ENCODE measurements at places on chromosomes 12 and 14.

DNA sequence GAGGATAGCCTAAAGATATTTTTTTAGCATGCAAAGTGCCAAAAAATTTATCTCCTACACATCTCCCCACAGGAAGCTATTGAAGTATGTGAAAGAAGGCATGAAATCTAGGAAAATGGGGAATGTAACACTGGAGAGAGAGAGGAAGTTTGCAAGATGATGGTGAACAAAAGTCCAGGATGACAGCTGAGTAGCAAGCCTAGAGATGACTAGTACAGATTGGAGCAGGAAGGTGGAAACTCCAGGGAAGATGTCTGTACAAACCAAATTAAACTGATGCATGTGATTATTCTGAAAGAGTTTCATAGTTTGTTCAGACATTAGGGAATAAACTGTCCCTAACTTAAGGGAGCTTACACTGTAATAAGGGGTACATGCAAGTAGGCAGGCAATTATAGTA lies 99.3 kb downstream of the RAD51B start:
- DNase-seq: no peak

- peak; percentile 76 for DNase-seq
Measured at GRCh38 chr14:24135834-24136683, at the start of gene PSME1. Gene PSME1 (plus strand): TSS chr14:24136194. CDS start chr14:24136263, 69 bp downstream.

DNA sequence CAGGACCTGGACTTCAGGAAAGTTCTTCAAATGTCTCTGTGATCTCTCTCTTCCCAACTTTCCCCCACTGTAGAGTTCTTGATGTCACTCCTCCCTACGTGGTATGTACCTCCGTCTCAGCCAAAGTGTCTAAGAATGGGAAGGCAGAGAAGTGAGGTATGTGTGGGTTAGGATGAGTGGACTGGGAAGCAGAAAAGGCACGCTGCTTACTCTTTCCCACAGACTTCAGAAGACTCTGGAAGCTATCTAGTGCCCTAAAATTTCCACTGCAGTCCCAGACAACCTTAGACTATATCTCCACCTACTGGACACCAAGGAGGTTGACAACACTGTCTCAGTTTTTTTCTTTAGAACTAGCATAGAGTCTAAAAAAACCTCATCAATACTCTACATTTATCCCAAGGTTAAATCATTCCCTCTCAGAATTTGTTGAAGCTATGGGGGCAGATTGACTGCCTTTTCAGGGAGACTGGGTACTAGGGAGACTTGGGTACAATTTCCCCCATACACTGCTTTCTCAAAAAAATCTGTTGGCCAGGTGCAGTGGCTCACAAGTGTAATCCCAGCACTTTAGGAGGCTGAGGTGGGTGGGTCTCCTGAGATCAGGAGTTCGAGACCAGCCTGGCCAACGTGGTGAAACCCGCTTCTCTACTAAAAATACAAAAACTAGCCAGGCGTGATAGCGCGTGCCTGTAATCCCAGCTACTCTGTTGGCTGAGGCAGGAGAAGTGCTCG lies 20.6 kb upstream of the ITGA5 start:
- DNase-seq: peak; percentile 88

GRCh38 chr14:34797747-34798583 lies 77.2 kb downstream of the BAZ1A start:
- DNase-seq: no peak

- DNase-seq: no peak
Measured at GRCh38 chr14:54622192-54622958, 55.4 kb downstream of the SAMD4A start.

- DNase-seq: no peak
Measured at GRCh38 chr14:92922155-92922735, 705 bp upstream of the CHGA start.

DNA sequence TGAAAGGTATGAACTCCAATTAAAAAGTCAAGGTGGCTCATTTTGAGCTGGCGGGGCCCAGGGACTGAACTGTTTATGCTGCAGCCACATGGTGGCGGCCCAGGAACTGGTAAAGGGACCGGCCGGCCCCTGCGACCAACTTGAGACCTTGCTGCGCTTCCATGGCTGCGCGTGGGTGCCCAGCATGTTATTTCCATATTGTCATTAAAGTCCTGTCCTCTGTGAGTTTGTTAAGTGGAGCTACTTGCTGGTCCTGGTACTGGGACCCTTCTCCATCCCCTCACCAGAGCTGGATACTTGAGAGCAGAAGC lies 62.3 kb downstream of the BEGAIN start:
- peak; percentile 21 for DNase-seq

DNA sequence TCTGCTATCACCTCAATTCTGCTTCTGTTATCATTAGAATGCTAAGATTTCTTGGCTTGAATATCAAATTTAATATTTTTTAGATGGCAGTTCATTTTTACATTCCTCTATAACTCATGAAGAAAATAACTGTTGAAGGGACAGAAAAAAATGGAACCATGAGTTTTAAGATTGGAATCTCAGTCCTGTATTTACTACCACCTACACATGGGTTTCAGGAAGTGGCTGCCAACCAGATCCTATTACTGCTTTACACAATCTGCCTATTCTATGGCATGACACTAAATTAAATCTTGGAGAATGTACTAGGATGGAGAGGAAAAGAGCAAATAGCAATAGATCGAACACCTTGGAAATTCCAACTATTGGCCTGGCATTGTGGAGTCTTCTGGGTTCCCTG lies 140.8 kb downstream of the DUSP6 start:
- peak; percentile 19 for DNase-seq
